CD4-positive, alpha-beta T cell treated with Interleukin-15 for 4 hours (primary cell): ENCODE measurements at places on chromosomes 7 and 10.

- no peak for DNase-seq
Measured at GRCh38 chr10:55740110-55740509, 620.9 kb downstream of the ZWINT start.

DNA sequence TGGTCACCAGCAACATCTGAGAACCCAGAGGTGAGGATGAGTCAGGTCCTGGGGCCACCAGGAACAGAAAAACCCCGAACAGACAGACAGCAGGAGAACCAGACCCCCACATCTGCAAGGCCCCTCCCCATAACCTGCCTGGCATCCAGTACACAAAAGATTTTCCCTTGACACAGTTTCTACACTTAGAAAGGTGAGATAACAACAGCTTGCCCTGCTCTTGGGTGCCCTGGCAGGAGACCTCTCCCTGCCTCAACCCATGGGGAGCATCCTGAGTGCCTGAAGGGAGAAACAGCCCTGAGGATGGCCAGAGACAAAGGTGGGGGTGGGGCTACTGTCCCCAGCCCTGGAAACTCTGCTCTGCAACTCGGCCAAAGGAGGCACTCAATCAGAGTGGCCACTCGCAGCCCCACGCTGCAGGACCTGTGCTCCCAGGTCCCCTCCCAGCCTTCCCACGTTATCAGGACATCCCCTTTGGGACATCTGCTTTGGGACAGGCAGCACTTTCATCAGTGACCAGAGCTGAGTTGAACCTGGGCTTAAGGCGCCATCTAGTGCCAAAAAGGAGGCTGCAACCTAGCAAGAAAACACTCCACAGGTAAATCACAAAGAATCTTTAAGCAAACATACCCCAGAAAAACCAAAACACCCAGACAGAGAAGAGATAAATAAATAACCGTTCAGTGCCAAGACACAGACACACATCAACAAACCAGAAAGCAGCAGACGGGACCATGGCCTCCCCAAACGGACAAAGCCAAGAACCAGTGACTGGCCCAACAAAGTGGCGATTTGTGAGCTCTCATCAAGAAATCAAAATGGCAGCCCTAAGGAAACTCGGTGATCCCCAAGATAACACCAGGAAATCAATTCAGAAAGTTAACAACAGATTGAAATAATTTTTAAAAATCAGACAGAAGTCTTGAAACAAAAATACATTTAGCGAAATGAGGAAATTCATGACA, 233.7 kb downstream of the PTPRN2 start:
- no peak for DNase-seq

DNA sequence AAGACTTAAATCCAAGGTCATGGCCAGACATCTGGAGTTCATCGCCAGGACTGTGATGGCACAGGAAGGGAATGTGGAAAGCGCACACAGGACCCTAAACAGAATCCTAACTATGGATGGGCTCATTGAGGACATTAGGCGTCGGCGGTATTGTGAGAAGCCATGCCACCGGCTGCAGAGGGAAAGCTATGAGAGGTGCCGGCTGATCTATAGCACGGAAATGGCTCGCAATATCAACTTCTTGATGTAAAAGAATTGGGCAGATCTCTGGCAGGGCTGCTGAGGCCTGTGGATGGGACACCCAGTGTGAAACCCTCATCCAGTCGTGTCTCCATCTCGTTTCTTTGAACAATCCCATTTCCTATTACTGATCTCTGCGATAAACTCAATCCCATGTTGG, 6.3 kb upstream of the CTBP2 start:
- DNase-seq: no peak

DNA sequence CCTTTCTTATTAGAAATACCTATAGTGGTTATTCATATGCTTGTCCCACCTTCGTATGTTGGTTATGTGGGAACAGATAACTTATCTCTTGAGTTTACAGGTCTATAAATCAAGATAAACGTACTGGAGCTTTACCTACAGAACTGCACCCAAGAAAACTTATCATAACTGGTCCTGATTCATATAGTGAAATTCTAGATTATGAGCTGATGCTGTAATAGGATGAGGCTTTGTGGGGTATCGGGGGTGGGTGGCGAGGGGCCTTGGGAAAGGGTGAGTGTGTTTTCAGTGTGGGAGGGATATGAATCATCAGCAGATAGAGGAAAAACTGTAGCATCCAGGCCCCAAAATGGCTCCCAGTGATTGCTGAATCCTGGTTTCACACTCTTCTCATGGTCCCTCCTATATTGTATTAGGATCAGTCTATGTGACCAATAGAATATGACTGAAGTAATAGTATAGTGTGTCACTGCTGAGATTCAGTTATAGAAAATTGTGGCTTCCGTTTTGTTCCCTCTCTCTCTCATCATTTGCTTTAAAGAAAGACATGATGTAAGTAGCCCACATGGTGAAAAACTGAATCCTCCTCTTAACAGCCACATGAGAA, 706.8 kb upstream of the LRRTM3 start:
- no peak for DNase-seq

GRCh38 chr7:130444234-130444633, 3.4 kb upstream of the CEP41 start:
- no peak for DNase-seq

DNA sequence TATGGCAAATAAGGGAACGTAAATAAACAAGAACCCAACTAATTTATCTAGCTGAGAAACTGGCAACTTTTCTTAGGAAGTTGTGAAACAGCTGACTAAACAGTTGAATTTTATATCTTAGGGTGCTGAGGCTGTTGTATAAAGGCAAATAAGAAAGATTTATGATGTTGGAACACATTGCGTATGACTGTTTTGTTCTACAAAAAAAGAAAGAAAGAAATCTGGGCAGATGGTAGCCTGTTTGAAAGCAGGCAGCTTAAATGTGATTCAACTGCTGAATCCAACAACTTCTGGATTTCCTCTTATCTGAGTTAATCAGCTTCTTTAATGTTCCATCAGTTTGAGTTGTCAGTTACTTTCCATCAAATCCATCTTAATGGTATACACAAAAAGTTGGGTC, 214.5 kb downstream of the SNX13 start:
- DNase-seq: no peak

DNA sequence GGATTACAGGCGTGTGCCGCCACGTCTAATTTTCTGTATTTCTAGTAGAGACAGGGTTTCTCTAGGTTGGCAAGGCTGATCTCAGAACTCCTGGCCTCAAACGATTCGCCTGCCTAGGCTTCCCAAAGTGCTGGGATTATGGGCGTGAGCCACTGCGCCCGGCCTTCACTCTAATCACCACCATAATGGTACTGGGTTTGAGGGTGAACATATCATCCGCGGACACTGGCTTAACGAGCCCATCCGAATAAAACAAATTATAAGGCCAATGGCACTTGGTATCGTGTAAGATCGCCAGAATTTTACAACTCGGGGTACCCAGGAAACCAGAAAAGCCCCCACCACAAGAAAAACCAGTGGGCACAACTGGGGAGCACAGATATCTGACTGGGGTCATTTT, 580 bp downstream of the FAM200A start:
- DNase-seq: no peak

DNA sequence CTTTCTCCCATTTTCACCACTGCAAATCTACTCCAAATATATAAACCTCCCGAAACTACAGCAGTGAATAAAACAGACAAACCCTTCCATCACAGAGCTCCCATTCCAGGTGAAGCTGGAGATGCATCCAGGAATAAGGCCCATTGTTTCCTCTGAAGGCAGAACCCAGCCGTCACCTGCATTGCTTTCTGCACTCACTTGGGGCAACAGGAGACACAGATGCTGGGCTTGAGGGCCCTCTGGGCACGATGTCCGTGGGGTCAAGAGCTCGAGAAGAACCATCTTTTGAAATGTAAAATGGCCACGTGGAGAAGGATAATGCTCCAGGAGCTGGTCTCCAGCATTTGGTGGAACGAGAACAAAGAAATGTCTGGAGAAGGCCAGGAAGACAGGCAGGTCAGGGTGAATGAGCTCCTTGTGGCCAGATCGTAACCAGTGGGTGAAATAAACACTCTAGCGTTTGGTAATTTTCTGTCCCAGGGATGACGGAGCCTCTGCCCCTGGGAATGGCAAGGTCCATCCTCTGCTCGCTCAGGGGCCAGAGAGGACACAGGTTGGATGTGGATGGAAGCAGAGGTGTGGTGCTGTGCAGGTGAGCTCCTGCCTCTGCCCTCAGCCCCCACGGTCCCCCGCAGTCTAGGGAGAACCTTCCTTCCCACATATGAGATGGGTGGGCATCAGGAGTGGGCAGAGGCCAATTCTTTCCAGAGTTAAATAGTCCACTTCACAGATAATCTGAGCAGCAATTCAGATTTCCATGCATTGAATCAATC, 556.1 kb downstream of the DNAJB6 start:
- DNase-seq: no peak

DNA sequence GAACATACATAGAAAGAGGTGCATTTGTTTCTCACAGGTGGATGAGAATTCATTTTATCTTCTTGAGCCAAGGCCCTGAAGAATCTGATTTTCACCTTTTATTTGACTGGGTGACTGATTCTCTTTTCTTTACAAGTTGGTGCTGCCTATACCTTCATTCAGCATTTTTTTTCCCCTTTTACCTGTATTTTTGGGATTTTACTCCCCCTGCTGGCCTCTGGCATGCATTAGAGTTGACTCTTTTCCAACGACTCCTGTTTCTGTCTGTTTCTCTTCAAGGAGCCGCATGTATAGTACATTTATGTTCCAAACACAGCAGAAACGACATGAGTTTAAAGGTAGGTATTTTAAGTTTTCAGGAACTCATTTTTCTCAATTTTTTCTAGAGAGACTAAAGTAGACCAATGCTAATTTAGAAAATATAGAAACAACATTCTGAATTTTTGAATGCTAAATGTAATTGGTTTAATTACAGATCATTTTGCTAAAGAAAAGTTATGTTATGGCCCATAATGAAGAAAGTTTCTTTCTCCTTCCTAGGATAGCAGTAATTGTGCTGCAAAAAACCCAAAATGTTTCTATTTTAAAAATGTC, 149.8 kb upstream of the HDAC9 start:
- DNase-seq: peak; percentile 41

- DNase-seq: no peak
Measured at GRCh38 chr10:76922666-76923065, 714.9 kb downstream of the KCNMA1 start.

DNA sequence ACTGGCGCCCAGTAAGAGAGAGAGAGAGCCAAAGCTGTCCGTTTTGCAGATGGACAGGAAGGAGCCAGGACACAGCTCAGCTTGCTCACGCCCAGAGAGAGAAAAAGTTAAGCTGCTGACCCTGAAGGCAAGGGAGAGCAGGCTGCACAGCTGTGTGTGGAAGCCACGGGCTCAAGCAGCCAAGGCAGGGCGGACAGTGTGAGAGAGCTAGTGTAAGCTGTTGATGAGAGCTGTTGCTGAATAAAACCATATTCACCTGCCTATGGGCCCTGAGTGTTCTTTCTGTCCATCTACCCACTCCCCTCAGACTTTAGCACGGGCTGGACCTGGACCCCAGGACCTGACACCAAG, 5.4 kb downstream of the INMT start:
- no peak for DNase-seq

GRCh38 chr10:128958834-128959690, 508.0 kb upstream of the MGMT start:
- DNase-seq: no peak

DNA sequence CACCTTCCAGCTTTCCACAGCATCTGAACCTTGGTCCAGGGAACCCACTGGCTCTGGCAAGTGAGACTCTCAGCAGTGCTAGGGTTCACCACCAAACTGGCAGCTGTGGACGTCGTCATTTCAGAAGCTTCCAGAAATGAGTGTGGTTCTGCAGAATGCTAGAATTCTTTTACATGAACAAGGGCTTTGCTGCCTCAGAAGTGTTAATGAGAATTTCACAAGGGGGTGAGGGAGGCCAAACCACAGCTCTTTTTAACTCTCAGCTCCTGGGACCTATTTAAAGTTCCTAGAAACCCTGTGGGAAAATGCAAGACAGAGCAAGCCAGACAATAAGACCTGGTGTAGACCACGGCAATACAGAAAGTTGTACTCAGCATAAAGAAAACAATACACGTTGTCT, 129.3 kb upstream of the BET1 start:
- DNase-seq: no peak

GRCh38 chr7:87912121-87912520, 21.9 kb upstream of the ADAM22 start:
- DNase-seq: no peak

DNA sequence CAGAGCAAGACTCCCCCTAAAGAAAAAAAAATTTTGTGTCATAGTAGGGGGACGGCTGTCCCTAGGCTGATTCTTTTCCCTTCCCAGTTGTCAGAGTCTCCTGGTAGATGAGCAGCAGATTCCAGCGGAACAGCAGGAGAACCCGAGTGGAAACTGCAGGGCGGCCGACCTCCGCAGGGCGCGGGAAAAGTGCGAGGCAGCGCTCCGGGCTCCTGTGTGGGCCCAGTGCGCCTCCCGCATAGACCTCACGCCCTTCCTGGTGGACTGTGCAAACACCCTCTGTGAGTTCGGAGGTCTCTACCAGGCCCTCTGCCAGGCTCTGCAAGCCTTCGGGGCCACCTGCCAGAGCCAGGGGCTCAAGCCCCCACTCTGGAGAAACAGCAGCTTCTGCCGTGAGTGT, 46.0 kb downstream of the ZAN start:
- no peak for DNase-seq

DNA sequence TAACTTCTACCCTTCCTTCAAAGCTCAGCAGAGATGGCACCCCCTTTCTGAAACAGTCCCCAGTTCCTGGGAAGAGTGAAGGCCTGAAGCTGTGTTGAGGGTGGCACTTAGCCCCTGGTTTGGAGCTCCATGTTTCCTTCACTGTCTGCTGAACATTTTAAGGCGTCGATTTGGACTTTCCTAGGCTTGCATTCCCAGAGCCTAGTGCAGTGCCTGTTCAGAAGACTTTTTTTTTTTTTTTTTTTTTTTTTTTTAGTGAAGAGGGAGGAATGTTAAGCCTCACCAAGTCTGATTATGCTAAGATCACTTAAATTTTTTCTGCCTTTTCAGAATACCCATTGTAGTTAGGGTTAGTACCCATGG, 97.0 kb downstream of the PFKFB3 start:
- DNase-seq: no peak

DNA sequence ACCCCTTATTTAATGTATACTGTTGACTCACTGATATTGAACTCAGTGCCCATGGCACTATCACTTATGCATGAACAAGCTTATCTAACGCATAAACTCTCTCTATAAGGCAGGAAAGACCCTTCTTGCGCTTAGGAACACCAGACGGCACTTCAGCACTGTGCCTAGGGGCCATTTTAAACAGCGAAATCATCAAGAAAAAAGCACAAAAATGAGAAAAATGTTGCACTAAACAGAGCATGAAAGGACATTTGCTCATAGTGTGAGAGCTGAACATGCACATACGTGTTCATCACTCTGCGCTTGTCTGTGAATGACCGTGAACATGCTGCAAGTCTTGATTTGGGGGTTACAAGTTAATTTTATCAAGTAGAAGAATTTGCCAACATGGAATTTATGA, 109.6 kb downstream of the WDR11 start:
- no peak for DNase-seq

GRCh38 chr10:66882271-66882670, 43.6 kb upstream of the LRRTM3 start:
- DNase-seq: no peak

GRCh38 chr10:133140417-133141143, 19.4 kb upstream of the KNDC1 start:
- DNase-seq: no peak

GRCh38 chr7:130329681-130330080, 14.9 kb upstream of the CPA5 start:
- no peak for DNase-seq

- no peak for DNase-seq
Measured at GRCh38 chr10:71938211-71938610, 26.0 kb upstream of the CHST3 start.

- no peak for DNase-seq
Measured at GRCh38 chr10:62178568-62178967, 90.1 kb downstream of the RTKN2 start.
